ENCODE measurements at places on chromosomes 3 and 15. TPM values are rescaled to one million over a fixed set of nuclear protein-coding genes. Genes with fewer than 3 reads are reported as not detected.
A peak's percentile ranks its signal among the peaks of the same experiment; 100 is the strongest.

- H3K27ac ChIP-seq: no peak overlapping the region
- no peaks in the 10 kb centered on the region for H3K4me1 ChIP-seq
- H3K36me3 ChIP-seq: no peaks in the 10 kb centered on the region
- H3K27me3 ChIP-seq: peaks cover 47% of the 10 kb centered on the region
- DNase-seq: no peak
Observed at GRCh38 chr3:112376992-112377391, 44.0 kb downstream of the CD200 start.

- H3K36me3 ChIP-seq: peaks cover 29% of the 10 kb centered on the region
- no peak overlapping the region for H3K4me3 ChIP-seq
- no peaks in the 10 kb centered on the region for H3K4me1 ChIP-seq
- no peaks in the 10 kb centered on the region for H3K27me3 ChIP-seq
- DNase-seq: no peak
Observed at GRCh38 chr3:146102885-146103284, 58.1 kb downstream of the PLOD2 start.

DNA sequence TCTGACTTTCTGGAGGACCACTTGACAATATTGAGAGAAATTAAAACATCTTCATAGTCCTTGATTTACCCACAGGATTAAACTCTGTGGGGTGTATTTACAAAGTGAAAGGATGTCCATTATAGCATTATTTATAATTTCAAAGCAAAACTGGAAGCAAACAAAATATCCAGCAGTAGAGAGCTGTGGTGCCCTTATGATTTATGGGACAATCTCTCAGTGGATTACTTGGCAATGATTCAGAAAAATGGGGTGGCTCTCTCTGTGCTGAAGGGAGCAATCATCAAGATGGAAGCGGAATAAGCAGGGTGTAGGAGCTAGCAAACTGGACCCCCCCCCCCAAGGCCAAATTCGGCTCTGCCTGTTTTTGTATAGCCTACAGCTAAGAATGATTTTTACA is 9.0 kb downstream of the PPCDC start:
- H3K4me3 ChIP-seq: no peak overlapping the region
- peaks cover 35% of the 10 kb centered on the region for H3K4me1 ChIP-seq
- H3K27ac ChIP-seq: no peak overlapping the region
- H3K36me3 ChIP-seq: 0 out of 2 replicates have a peak, but pooled peaks cover 5% of the 10 kb centered on the region
- no peaks in the 10 kb centered on the region for H3K27me3 ChIP-seq
- no peak for DNase-seq

DNA sequence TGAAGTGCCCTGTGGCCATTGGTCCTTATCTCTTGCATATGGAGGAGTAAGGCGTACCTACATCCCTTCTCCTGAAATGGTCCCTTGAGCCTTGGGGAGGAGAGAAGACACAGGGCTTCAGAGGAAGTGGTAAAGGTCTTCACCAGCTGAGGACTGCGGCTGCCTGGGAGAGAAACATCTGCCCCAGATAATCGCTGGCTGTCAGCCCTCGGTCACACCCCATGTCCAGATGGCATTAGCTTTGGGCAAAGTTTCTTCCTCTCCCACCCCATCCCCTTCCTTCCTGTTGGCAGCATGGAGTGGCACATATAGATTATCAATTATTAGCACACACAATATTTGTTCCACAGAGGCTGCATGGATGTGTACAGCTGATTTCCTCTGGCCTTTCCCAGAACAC is 61.6 kb downstream of the LRTM1 start:
- H3K27me3 ChIP-seq: no peaks in the 10 kb centered on the region
- H3K4me1 ChIP-seq: peaks cover 7% of the 10 kb centered on the region
- no peak overlapping the region for H3K27ac ChIP-seq
- H3K36me3 ChIP-seq: no peaks in the 10 kb centered on the region
- H3K4me3 ChIP-seq: no peak overlapping the region

- no peaks in the 10 kb centered on the region for H3K4me1 ChIP-seq
- no peak overlapping the region for H3K4me3 ChIP-seq
- no peak overlapping the region for H3K27ac ChIP-seq
- no peaks in the 10 kb centered on the region for H3K27me3 ChIP-seq
- no peak for DNase-seq
Observed at GRCh38 chr15:51759557-51760070, 8.2 kb downstream of the TMOD2 start.

GRCh38 chr3:128145279-128145678 is 8.0 kb upstream of the EEFSEC start:
- DNase-seq: no peak
- no peaks in the 10 kb centered on the region for H3K27me3 ChIP-seq
- H3K4me3 ChIP-seq: no peak overlapping the region

DNA sequence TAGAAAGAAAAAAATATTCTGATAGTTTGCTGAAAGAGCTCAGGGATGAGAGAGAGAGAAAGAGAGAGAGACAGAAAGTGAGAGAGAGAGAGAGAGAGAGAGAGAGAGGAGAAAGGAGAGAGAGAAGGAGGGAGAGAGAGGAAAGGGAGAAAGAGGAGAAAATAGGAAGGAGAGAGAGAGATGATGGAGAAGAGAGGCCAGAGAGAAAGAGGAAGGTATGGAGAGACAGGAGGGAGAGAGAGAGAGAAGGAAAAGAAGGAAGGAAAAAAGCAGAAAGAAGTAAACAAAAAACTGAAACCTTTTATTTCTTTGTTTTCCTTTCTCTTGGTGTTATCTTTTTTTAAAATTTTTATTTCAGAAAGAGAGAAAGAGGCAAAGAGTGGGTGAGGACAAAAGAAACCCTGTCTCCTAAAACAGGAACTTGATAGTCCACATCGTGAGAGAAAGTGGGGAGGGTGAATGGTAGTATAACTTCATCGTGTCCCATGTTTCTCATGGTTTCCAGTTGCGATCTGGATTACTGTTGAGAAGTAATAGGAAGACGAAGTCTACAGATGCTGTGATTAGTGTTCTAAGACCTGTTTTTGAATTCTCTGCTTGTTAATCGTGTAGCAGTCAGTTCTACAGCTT is 279.7 kb downstream of the LPP start:
- H3K36me3 ChIP-seq: no peaks in the 10 kb centered on the region
- no peaks in the 10 kb centered on the region for H3K27me3 ChIP-seq
- no peak overlapping the region for H3K4me3 ChIP-seq

DNA sequence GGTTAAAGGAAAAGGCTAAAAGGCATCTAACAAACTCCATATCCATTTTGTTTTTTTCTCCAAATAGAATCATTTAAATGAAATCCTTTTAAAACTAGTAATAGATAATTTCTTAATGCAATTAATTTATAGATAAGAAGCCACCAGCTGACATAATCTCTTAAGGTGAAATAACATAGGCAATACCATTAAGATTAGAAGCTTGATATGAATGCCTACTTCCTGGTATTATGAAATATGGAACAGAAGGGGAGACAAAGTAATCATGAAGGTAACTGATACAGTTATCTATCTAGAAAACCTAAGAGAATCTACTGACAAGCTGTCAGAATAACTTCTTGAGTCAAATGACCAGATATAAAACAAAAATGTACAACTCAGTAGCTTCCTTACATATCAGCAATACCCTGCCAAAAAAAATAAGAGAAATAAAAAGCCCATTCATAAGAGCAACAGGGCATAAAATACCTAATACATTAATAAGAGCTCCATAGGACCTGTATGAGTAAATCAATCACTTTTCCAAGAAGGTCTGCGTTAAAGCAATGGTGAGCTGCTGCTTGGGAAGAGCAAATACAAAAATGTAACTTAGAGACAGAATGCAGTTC is 10.7 kb downstream of the EHD4 start:
- 0 out of 2 replicates have a peak overlapping the region, but pooled peaks have one; percentile 1 for H3K4me3 ChIP-seq
- peaks cover 31% of the 10 kb centered on the region for H3K4me1 ChIP-seq
- peaks cover 3% of the 10 kb centered on the region for H3K36me3 ChIP-seq
- H3K27me3 ChIP-seq: no peaks in the 10 kb centered on the region
- no peak for DNase-seq

DNA sequence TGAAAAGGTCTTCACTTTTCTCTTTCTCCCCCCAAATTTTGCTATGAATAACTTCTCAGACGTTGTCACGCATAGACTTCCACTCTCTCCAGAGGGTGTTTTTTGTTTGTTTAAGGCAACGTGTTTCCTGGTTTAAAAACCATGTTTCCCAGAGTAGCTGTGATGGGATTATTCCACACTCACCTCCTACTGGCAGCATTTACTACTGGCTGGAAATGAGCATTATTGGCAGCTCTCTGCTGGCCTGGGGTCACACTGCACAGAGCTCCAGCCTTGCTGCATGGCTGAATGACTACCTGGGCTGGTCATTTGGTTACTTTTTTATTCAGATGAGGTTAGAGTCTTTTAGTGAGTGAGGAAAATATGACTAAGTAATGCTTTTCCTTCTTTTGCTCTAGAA is 65.2 kb downstream of the RARB start:
- H3K27ac ChIP-seq: no peak overlapping the region
- no peaks in the 10 kb centered on the region for H3K36me3 ChIP-seq
- DNase-seq: no peak

- H3K27me3 ChIP-seq: no peaks in the 10 kb centered on the region
- DNase-seq: no peak
- no peak overlapping the region for H3K27ac ChIP-seq
- no peak overlapping the region for H3K4me3 ChIP-seq
- H3K4me1 ChIP-seq: peaks cover 5% of the 10 kb centered on the region
Observed at GRCh38 chr3:44478606-44479094, 1.2 kb upstream of the ZNF445 start.

DNA sequence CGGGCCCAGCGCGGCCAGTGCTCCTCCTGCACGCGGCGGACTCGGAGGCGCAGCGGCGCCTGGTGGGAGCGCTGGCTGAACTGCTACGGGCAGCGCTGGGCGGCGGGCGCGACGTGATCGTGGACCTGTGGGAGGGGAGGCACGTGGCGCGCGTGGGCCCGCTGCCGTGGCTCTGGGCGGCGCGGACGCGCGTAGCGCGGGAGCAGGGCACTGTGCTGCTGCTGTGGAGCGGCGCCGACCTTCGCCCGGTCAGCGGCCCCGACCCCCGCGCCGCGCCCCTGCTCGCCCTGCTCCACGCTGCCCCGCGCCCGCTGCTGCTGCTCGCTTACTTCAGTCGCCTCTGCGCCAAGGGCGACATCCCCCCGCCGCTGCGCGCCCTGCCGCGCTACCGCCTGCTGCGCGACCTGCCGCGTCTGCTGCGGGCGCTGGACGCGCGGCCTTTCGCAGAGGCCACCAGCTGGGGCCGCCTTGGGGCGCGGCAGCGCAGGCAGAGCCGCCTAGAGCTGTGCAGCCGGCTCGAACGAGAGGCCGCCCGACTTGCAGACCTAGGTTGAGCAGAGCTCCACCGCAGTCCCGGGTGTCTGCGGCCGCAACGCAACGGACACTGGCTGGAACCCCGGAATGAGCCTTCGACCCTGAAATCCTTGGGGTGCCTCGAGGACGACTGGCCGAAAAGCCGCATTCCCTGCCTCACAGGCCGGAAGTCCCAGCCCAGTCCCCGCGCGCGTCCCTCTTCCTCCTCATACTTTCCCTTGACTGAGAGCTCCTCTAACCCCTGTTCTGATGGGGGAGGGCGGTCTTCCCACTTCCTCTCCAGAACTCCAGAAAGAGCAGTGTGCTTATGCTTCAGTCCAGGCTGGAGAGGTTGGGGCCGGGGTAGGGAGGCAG is 1.4 kb upstream of the IL17RC start:
- peak overlapping the region; percentile 99 for H3K27ac ChIP-seq
- no peaks in the 10 kb centered on the region for H3K27me3 ChIP-seq
- peaks cover 67% of the 10 kb centered on the region for H3K4me1 ChIP-seq
- peak overlapping the region; percentile 74 for H3K4me3 ChIP-seq
- 0 out of 2 replicates have a peak, but pooled peaks cover 2% of the 10 kb centered on the region for H3K36me3 ChIP-seq

GRCh38 chr3:9074079-9074478 is 110.8 kb upstream of the RAD18 start:
- no peak for DNase-seq
- no peaks in the 10 kb centered on the region for H3K27me3 ChIP-seq
- H3K4me1 ChIP-seq: peaks cover 1% of the 10 kb centered on the region

DNA sequence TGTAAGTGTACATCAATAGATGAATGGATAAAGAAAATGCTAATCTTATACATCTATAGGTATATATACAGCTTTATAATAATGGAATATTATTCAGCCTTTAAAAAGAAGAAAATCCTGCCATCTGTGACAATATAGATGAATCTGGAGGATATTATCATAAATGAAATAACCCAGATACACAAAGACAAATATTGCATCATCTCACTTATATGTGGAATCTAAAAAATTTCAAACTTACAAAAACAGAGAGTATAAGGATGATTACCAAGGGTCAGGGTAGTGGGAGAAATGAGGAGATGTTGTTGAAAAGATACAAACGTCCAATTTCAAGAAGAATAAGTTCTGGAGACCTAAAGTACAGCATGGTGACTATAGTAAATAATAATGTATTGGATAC is 85.4 kb upstream of the AGTR1 start:
- no peaks in the 10 kb centered on the region for H3K4me1 ChIP-seq
- H3K4me3 ChIP-seq: no peak overlapping the region
- DNase-seq: no peak
- no peaks in the 10 kb centered on the region for H3K36me3 ChIP-seq
- H3K27me3 ChIP-seq: no peaks in the 10 kb centered on the region
- H3K27ac ChIP-seq: no peak overlapping the region

DNA sequence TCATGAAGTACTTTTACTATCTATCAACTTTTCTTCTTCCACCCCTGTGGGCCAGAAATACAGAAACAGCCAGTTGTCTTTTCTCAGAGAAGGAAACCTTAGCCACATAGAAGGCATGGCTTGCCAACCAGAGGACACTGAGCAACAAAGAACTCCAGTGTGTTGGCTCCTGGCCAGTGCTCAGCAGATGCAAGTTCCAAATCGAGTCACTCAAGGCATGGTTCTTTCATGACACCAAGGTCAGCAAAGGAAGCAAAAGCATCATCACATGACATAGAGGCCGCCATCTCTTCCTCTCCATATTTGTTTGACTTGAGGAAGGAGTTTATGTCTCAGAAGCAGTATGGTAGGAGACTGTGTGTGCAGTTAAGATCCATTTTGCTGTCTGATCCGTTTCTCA is 92.2 kb downstream of the MYLK start:
- H3K27me3 ChIP-seq: no peaks in the 10 kb centered on the region
- H3K4me3 ChIP-seq: no peak overlapping the region
- DNase-seq: no peak
- H3K27ac ChIP-seq: peak overlapping the region; percentile 60
- H3K4me1 ChIP-seq: peaks cover 38% of the 10 kb centered on the region

The CPLX3 gene
- not detected for total RNA-seq

The CLSTN2 gene
- total RNA-seq: not detected

The LRRN1 gene
- total RNA-seq: not detected

The ADAMTSL3 gene
- 10.9 TPM for total RNA-seq

The SAMD7 gene
- not detected for total RNA-seq

The EPHB3 gene
- 23.1 TPM for total RNA-seq

The VEPH1 gene
- total RNA-seq: 11.5 TPM

The MAP1A gene
- total RNA-seq: 1.0 TPM

The GNAT1 gene
- total RNA-seq: not detected

The ADPRH gene
- total RNA-seq: 4.7 TPM

Data from PC-3 (cell line).